NCI-H1105 (cell line): ENCODE measurements at places on chromosomes 7 and 10.

DNA sequence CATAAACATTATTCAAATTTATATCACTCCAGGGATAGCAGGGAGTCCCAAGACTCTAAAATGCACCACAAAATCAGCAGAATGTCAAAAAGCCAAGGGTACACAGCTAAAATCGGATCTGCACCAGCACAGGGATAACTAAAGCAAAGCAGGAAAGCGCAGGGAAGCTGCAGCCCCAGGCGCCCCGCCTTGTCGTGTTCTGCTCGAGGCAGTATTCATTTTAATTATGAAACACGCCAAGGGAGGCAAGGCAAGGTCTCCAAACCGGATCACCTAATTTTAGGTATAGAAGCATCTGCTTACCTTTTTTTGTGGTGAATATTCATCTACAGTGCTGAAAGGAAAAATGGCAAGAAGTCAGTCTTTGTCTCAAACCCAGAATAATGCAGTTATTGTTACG, 199.4 kb downstream of the RAPGEF5 start:
- no peak for DNase-seq

DNA sequence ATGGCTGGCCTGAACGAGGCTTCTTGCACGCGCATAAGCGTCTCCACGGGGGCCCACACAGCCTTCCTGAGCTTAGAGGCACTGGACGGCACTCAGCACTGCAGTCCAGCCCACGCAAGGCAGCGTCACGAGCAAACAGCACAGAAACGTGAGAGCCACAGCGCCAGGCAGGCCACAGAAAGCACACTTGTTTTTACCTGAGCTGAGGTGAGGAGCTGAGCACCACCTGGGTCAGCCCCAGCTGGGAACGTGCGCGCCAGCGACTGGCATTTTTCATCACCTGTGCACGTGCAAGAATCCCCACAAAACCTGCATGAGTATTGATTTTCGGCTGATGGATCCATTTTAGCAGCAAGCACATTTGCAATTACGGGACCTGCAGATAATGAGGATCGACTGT, 26.7 kb downstream of the IQCE start:
- no peak for DNase-seq

DNA sequence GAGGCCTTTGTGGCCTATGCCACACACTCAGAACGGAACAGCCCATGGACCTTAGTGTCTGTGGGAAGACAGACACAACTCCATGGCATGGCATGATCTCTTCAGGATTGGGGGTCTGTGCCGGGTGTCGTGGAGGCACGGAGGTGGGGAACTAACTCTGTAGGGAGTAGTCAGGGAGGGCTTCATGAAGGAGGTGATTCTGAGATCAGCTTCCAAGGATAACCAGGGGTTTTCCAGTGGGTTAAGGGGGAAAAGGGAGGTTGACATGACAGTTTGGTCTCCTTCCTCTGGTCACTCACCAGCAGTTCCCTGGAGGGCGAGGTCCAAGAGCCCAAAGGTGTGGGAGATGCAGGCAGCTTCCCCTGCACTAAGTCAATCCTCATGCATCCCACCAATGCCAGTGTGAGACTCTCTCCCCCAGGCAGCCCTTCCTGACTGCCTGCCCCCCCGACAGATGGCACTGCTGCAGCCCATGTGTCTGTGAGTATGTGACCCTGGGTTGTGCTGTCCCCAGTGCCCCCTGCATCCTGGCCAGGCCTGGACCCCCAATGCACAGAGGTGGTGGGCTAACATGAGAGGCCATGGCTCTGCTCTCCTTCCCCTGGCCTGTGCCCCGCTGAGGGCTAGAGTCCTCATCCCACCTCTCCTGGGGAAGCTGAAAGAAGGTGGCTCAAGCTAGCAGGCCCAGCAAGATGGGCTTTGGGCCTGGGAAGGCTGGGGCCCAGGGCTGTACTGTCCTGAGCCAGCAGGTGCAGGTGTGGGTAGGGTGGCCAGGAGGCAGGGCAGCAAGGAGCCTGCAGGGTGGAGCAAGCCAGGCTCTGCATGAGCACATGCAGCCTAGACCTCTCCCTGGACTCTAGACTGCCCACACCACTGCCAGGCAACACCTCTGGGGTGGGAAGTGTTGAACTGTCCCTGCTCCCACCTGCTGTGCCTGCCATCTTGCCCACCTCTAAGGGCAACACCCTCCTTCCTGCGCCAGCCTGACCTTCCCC, 39.7 kb downstream of the RASGEF1A start:
- DNase-seq = no peak

DNA sequence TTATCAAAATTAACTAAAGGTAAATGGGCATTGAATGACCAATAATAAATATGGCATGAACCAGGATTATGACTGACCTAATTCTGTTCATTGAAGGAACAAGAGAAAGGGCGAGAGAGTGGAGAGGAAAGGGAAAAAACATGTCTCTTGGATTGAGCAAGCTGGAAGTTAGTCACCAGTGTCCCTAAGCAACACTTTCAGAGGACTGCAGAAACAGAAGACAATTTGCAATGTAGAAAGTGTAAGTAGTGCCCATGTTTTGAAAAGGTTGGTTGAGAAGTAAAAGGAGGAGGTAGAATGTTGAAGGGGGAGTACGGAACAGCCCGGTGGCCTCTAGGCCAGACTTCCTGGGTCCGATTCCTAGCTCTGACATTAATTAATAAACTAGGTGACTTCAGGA, 94.6 kb downstream of the FAS start:
- DNase-seq = no peak

DNA sequence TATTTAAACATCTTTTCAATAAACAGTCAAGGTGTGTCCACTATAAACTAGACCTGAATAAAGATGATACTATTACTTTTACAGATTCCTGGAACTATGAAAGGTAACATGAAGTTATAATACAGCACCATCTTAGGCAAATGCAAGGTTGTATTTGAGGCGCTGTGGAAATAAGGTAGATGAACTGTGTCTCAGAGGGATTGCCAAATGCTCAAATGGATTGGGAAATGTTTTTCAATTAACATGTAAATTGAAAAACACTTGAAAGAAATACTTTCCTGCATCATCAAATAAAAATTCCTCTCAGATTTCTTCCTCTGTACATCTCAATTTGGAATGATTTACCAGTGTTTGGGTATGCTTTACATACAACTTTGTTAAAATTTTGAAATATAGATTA, 139.4 kb downstream of the DKK1 start:
- no peak for DNase-seq

DNA sequence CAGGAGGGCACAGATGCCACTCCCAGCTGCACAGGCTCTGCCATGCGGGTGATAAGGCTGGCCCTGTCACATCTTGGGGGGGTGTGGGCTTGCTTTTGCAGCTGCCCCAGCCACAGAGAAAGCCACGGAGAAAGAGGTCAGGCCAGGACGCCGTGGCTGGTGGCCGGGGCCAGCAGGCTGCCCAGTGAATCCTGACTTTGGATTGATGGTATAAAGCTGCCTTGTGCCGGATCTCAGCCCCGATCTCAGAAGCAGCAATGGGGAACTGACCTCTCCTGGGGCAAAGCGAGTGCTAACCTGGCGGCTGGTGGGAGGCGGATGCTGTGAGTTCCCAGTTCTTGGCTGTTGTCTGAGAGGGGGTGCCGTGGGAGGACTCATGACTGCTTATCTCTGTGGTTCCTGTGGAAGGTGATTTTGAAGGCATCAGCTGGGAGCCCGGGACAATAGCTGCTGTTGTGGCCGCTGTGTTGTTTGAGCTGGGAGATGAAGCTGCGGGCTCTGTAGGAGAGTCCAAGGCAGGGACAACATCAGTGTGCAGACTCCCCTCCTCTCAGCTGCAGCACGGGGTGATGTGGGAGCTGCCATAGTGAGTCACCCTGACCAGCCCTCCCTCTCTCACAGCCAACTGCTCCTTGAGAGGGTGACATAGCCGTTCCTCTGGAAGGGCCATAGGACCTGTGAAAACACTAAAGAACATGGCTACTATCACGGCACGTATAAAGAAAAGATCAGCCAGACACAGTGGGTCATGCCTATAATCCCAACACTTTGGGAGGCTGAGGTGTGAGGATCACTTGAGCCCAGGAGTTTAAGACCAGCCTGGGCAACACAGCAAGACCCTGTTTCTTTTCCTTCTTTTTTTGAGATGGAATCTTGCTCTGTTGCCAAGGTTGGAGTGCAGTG, 17.0 kb downstream of the IL15RA start:
- DNase-seq = no peak

DNA sequence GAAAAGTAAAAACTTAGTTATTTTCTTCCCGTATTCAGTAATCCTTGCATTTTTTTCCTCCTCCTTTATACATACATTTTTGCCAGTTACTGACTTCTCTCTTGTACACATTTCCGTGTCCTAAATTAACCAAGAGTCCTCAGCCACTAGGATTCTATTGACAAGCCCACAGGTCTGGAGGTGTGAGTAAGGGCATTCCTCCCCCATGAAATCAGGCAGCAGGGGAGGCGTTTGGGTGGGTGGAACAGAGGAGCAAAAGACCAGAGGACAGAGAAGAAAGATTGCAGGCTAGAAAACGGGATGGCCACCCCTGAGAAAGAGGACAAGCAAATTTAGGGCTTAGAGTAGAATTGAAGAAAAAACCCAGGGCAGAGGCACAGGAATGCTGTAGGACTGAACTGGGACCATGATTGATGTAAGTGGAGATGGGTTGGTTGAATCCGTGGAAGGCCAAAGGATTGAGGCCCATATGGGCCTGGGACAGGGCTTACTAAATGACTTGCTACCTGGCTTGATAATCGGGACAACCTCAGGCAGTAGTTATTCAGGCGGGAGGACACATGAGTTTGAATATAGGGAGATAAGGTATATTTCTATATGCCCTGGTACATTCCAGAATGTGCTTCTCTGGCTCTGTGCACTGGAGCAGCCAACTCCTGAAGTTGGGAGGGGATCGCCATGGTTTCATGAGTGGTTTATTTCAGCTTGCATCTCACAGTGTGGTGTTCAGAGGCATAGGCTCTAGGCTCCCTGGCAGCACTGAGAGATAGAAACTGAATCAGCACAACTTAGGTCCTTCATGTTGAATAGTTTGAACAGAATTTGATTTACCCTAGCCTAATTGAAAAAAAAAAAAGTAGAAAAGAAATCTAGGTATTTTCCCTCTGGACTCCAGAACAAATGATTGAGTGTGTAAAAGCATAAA, 28.0 kb downstream of the IKZF1 start:
- no peak for DNase-seq

DNA sequence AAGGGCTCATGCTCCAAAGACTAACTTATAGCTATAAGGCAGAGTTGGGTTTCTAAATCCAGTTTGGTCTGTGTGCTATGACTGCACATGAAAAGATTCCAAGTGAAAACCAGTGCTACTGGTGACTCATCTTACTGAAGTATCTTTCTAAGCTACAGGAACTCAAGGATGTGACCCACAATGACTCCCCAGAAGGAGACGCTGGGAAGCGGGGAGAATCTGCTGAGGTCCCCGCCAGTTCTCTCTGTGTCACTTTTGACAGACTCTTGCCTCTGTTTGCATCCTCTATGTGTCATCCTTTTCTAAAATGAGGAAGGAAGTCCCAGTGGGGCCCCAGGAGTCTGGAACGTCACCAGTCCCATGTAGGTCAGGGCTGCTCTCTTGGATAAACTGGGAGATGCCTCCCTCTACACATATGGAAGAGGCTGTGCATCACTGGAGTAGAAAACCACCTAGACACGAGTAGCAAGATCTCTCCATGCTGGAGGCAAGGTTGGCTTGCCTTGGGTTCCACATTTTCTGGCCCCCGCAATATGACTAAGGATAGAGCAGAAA, 28.8 kb upstream of the GPR26 start:
- no peak for DNase-seq

- no peak for DNase-seq
Measured at GRCh38 chr10:101043363-101043707, 12.3 kb downstream of the SFXN3 start.

DNA sequence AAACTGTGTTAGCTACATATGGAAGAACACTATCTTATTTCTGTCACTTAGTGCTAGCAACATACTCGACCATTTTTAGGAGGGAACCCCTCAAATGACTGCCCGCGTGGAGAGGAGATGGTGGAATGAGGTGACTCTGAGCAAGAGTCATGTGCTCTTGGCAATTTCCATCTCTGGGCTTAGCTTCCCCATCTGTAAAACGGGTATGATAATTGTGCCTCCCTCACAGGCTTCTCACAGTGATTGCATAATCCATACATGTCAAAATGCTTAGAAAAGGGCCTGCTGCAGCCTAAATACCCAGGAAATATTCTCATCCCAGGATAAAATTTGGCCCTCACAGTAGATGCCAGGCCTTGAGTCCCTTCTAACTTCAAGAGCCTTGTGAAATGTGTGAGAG, 86.6 kb downstream of the WDFY4 start:
- DNase-seq = no peak

DNA sequence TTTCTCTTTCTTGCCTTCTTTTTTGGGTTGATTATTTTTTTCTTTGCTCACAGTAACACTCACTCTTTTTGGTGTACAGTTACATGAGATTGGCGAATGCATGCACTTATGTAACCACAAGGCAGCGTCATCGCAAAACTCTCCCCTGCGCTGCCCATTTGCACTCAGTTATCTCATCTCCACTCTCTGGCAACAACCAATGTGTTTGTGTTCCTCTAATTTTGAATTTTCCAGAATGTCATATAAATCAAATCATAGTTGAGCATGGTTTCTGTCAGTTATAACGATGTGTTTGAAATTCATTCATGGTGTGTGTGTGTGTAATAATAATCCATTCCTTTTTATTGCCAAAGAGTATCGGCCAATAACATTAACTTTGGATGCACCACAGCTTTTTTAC, 23.0 kb upstream of the IGFBP3 start:
- DNase-seq = no peak

GRCh38 chr10:98370831-98371820, 43.9 kb downstream of the PYROXD2 start:
- DNase-seq = no peak

DNA sequence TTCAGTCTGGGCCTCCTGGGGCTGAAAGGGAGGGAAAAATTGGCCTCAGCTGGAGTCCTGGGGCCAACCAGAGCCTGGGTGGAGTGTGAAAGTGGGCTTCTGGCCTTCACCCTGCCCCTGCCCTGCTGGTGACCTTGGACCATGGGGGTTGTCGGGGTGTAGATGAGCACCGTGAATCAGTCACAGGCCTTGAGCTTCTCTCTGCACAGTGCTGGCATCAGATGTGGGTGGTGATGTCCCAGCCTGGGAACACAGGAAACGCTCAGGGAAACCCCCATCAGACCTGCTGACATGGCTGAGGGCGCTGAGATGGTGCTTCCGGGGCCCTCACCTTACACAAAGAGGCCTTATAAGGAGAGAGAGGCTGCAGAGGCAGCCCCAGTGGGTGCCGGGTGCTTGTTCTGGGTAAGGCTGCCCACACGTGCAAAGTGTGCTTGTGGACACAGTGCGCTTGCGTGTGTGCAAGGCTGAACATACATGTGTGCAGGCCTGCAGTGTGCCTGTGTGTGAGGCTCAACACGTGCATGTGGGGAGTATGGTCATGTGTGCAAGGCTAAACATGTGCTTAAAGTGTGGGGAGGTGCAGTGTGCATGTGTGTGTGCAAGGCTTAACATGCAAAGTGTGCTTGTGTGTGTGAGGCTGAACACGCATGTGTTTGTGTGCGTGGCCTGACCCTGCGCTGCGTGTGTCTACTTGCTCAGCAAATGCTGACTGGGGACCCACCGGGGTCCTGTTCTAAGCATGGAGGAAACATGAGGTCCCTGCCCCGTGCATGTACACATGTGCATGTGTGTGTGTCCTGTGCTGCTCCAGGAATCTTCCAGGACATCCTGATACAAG, 6.5 kb downstream of the ARPC1B start:
- no peak for DNase-seq
